Right atrium auricular region (tissue), 2 donors: ENCODE measurements at places on chromosomes 5 and 9. TPM values are rescaled to one million over a fixed set of nuclear protein-coding genes. Genes with fewer than 3 reads are reported as not detected.
A peak's percentile ranks its signal among the peaks of the same experiment; 100 is the strongest.

The PPP1R26 gene
- total RNA-seq = 18.7 TPM

DNA sequence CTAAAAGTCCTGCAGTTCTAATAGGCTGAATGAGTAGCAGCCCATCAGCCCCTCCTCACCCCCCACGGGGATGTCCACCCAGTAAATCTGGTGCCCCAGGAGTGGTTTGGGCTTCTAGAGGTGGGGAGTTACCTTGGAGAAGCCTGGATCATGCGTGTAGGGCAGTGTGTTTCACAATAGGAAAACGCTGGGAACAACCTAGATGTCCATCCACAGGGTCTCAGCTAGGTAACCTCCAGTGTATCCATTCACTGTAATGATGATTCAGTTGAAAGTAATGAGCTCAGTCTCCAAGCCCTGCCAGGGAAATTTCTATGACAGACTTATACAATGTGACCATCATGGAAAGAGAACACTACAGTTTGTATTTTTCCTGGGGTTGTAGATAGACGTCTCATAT lies 51.8 kb downstream of the NDST1 start:
- peaks cover 5% of the 10 kb centered on the region for H3K36me3 ChIP-seq
- H3K4me1 ChIP-seq = no peaks in the 10 kb centered on the region
- H3K4me3 ChIP-seq = no peak overlapping the region
- no peak for DNase-seq
- H3K27me3 ChIP-seq = no peaks in the 10 kb centered on the region

DNA sequence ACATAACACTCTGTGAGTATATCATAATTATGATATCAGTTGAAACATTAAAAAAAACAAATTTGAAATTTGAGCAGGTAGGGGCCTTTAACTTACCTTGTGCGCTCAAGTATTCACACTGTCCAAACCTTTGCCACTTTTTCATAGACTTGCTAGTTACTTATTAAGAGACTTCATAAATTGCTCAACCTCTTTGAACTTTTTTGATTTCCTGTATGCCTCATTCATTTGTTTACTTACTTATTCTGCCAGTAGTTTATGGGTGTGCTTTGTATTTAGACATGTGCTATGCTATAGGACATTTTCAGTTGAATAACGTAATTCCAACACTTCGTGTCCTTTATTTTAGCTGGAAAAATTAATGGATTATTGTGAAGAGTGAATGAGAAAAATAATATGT lies 204.8 kb downstream of the HCN1 start:
- no peak for DNase-seq
- H3K36me3 ChIP-seq = no peaks in the 10 kb centered on the region
- no peak overlapping the region for H3K4me3 ChIP-seq

The MACROH2A1 gene
- 179 TPM for total RNA-seq

DNA sequence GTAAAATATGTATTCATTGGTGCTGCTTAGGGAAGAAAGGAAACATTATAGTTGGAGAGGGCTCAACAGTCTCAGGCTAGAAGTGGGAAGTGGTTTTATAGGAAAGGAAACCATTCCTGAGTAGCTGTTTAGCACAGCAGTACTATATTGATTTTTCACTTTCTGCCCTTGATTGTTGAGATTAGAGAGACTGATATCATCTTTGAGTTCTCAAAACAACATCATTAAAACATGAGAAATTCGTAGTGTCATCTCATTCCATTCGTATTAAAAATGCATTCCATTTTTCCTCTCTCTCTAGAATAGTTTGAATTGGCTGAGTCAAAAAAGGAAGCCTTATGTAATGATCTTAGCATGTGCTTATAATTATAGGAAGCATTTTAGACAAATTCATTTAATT lies 14.1 kb downstream of the POLR3G start:
- no peaks in the 10 kb centered on the region for H3K27me3 ChIP-seq
- H3K4me3 ChIP-seq = no peak overlapping the region
- DNase-seq = no peak
- H3K36me3 ChIP-seq = no peaks in the 10 kb centered on the region
- no peaks in the 10 kb centered on the region for H3K4me1 ChIP-seq

- no peak overlapping the region for H3K4me3 ChIP-seq
- H3K4me1 ChIP-seq = peaks cover 13% of the 10 kb centered on the region
- no peaks in the 10 kb centered on the region for H3K27me3 ChIP-seq
- peaks cover 58% of the 10 kb centered on the region for H3K36me3 ChIP-seq
Measured at GRCh38 chr5:149313151-149313841, 32.0 kb upstream of the GRPEL2 start.

The CLINT1 gene
- total RNA-seq = 83.6 TPM

The C5orf52 gene
- not detected for total RNA-seq

DNA sequence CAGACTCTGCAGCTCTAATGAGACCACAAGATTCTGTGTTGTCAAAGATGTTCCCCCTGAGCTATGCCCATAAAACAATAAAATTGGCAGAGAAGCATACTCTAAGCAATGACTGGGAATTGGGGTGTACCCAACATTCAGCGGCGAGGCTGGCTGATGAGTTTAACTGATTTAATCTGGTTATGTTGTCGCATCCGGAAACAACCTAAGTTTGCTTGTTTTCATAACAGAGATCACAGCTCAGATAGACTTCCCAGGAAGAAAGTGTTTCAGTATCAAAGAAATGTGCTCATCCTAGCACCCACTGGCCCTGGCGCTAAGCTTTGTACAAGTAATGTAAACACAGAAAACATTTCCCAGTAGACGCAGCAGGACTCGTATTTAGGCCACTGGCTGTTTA lies 7.4 kb downstream of the SEMA5A start:
- DNase-seq = no peak
- H3K27ac ChIP-seq = no peak overlapping the region
- H3K4me1 ChIP-seq = no peaks in the 10 kb centered on the region
- no peaks in the 10 kb centered on the region for H3K27me3 ChIP-seq

- H3K27ac ChIP-seq = no peak overlapping the region
- H3K4me3 ChIP-seq = no peak overlapping the region
- H3K36me3 ChIP-seq = no peaks in the 10 kb centered on the region
- DNase-seq = no peak
- H3K4me1 ChIP-seq = no peaks in the 10 kb centered on the region
- H3K27me3 ChIP-seq = no peaks in the 10 kb centered on the region
Measured at GRCh38 chr5:42767491-42768105, 11.0 kb downstream of the CCDC152 start.

DNA sequence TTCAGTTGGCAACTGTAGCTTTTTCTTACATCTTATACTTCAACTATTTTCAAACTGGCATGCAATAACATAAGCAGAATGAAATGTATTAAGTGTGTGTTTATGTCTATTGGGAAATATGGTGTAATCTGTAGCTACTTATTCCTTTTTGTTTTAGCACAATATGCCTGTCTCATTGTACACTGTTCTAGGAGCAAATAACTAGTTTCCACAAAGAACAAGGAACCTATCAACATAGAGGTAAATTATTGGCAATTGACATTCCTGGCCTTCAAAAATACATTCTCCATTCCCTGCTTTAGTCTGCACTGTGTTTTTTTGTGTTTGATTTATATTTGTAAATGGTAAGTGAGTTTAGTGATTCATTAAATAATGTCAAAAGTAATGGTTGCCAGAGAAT lies 75.7 kb downstream of the FBXL7 start:
- no peak for DNase-seq
- H3K4me3 ChIP-seq = no peak overlapping the region
- H3K4me1 ChIP-seq = no peaks in the 10 kb centered on the region
- H3K27me3 ChIP-seq = no peaks in the 10 kb centered on the region
- H3K36me3 ChIP-seq = no peaks in the 10 kb centered on the region

- no peak overlapping the region for H3K4me3 ChIP-seq
- H3K27me3 ChIP-seq = no peaks in the 10 kb centered on the region
- H3K36me3 ChIP-seq = peaks cover 65% of the 10 kb centered on the region
- DNase-seq = no peak
Measured at GRCh38 chr5:142904416-142904815, 134.2 kb downstream of the ARHGAP26 start.

GRCh38 chr5:149488645-149489306 lies 62.5 kb downstream of the CSNK1A1 start:
- H3K4me1 ChIP-seq = no peaks in the 10 kb centered on the region
- peaks cover 3% of the 10 kb centered on the region for H3K36me3 ChIP-seq
- peak overlapping the region; percentile 91 for H3K27ac ChIP-seq
- no peak overlapping the region for H3K4me3 ChIP-seq

The IL4 gene
- not detected for total RNA-seq

GRCh38 chr5:168366116-168366515 lies 74.7 kb downstream of the WWC1 start:
- DNase-seq = no peak
- no peaks in the 10 kb centered on the region for H3K36me3 ChIP-seq

- no peak overlapping the region for H3K27ac ChIP-seq
- H3K27me3 ChIP-seq = no peaks in the 10 kb centered on the region
- H3K4me3 ChIP-seq = no peak overlapping the region
- H3K36me3 ChIP-seq = peaks cover 23% of the 10 kb centered on the region
- no peak for DNase-seq
- no peaks in the 10 kb centered on the region for H3K4me1 ChIP-seq
Measured at GRCh38 chr5:32229586-32229985, 55.5 kb upstream of the GOLPH3 start.

DNA sequence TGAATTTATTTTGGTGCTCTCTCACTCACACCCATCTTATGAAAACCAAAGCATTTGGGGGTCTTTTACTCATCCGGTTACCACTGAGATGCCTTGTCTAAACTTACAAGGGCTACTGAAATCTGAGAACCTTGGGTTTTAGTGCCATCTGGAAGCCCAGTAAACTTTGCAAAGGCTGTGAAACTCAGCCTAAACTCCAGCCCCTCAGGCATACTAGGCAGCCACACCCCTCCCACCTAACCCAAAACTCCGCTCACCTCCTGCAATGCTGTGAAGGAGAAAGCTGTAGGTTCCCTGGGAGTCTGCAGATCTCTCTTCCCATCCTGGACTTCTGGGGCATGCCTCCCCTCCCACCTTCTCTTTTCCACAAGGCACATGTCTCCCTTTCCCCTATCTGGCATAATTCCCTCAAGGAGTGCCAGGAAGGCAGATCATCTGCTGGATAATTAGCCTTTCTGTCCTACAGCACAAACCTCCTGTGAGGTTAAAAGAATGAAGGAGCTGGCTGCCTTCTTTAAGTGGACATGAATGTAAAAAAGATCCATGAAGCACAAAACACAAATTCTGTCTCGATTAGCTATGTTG lies 71.5 kb upstream of the ANXA1 start:
- H3K4me1 ChIP-seq = no peaks in the 10 kb centered on the region
- no peak for DNase-seq
- H3K36me3 ChIP-seq = no peaks in the 10 kb centered on the region
- no peaks in the 10 kb centered on the region for H3K27me3 ChIP-seq

The SPAG8 gene
- 1.6 TPM for total RNA-seq

- DNase-seq = no peak
- H3K27ac ChIP-seq = no peak overlapping the region
- H3K36me3 ChIP-seq = no peaks in the 10 kb centered on the region
- no peaks in the 10 kb centered on the region for H3K27me3 ChIP-seq
- H3K4me3 ChIP-seq = no peak overlapping the region
Measured at GRCh38 chr5:157924931-157925729, 66.2 kb upstream of the CLINT1 start.

GRCh38 chr5:76688836-76689235 lies 27.1 kb upstream of the F2R start:
- H3K36me3 ChIP-seq = no peaks in the 10 kb centered on the region
- no peak overlapping the region for H3K27ac ChIP-seq
- no peak overlapping the region for H3K4me3 ChIP-seq
- H3K27me3 ChIP-seq = no peaks in the 10 kb centered on the region

- no peak for DNase-seq
- H3K27ac ChIP-seq = no peak overlapping the region
- H3K4me3 ChIP-seq = no peak overlapping the region
- H3K4me1 ChIP-seq = no peaks in the 10 kb centered on the region
- no peaks in the 10 kb centered on the region for H3K36me3 ChIP-seq
Measured at GRCh38 chr5:88248094-88248493, 20.6 kb downstream of the TMEM161B start.

The ZNF354C gene
- 2.4 TPM for total RNA-seq

The CXCL14 gene
- total RNA-seq = 0.33 TPM

DNA sequence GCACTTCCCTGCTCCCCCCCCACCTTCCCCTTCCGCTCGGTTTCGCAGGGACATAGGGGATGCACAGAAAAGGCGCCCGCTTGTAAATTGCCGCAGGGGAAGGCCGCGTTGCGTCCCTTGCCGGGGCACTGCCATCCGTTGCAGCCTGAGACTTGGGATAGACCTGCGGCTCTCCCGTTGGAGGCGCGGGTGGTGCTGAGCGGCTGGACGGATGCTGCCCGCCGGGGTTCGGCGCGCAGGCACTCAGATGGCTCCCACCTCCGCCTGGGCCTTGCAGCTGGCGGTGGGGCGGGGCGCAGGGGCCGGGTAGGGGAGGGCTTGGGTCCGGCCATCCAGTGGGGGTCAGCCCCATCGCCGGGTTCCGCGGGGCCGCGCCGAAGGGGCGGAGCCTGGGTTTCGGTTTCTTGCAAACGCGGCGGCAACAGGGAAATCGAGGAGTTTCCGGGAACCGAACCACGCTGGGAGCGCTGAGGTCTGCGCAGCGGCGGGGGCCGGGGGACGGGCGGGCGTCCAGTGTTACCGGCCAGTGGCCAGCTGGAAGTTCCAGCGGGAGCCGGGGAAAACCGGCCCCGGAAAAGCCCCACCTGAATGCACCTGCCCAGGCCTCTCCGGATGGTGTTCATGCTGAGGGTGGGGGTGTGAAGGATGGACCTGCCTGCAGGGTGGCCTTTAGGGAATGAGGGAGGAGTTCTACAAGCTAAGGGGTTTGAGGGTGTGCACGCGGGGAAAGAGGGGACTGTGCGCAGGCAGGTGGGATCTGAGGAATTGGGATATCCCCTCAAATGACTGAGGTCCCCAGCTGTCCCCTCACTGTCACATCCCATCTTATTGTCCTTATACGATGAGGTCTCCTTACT lies 6.3 kb upstream of the IRF1 start:
- peak overlapping the region; percentile 94 for H3K27ac ChIP-seq
- H3K4me3 ChIP-seq = peak overlapping the region; percentile 75

The S100Z gene
- total RNA-seq = not detected

The PCDHA9 gene
- not detected for total RNA-seq

The DNM1 gene
- total RNA-seq = 2.5 TPM

The ALDH1A1 gene
- 32.2 TPM for total RNA-seq

DNA sequence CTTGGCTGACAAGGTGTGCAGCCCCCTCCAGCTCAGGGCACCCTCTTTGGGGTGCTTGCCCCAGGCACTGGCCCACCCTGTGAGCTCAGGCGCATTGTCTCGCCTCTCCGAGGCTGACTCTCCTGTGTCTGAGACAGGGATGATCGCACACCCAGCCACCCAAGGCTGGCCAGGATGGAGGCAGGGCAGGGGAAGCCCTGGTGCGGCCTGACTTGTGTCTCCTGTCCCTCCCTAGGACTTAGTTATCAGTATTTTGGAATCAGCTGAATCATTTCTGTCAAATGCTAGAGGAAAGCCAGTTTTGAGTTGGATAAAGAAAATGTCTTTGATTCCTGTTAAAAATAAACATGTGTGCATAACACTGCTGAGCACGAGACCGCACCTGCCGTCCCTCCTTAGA lies 2.5 kb upstream of the DBH start:
- DNase-seq = no peak
- H3K36me3 ChIP-seq = no peaks in the 10 kb centered on the region

The PRLR gene
- 0.31 TPM for total RNA-seq

- H3K36me3 ChIP-seq = no peaks in the 10 kb centered on the region
- no peaks in the 10 kb centered on the region for H3K27me3 ChIP-seq
- H3K27ac ChIP-seq = no peak overlapping the region
- DNase-seq = no peak
- no peak overlapping the region for H3K4me3 ChIP-seq
Measured at GRCh38 chr5:107426209-107426608, 244.5 kb downstream of the EFNA5 start.

The PCDHGC3 gene
- total RNA-seq = 24.1 TPM

- no peaks in the 10 kb centered on the region for H3K36me3 ChIP-seq
- no peak overlapping the region for H3K4me3 ChIP-seq
- H3K27me3 ChIP-seq = no peaks in the 10 kb centered on the region
- no peak overlapping the region for H3K27ac ChIP-seq
Measured at GRCh38 chr9:137464291-137464999, 5.3 kb upstream of the NSMF start.

The CTSV gene
- total RNA-seq = not detected
